Activated naive CD8-positive, alpha-beta T cell treated with anti-CD3 and anti-CD28 coated beads for 36 hours (primary cell): ENCODE measurements at places on chromosomes 6 and 20.

DNA sequence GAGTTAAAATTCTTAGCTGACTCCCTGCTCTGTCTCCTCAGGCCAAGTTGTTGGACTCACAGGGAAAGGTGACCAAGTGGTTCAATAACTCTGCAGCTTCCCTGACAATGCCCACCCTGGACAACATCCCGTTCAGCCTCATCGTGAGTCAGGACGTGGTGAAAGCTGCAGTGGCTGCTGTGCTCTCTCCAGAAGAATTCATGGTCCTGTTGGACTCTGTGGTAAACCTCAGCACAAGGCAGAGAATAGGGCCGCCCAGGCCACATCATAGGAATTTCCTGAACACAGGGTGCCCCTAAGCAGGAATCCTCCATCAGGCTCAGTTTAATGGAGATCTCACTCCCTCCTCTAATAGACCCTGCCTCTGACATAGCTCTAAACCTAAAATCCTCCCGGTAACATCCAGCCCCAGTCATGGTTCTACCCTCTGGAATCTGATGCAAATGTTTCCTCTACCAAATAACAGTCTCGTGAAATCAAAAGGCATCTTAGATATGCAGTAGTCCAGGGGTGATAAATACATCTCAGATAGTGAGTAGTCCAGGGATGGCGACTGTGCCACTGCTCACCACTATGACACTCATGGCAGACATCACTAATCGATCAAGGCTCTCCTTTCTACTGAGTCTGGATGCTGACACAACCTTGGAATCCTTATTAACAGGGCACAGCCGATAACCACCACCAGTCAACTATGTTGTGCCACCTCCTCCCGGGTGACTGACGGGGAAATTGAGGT is 18.3 kb downstream of the BPIFB1 start:
- no peak for DNase-seq

DNA sequence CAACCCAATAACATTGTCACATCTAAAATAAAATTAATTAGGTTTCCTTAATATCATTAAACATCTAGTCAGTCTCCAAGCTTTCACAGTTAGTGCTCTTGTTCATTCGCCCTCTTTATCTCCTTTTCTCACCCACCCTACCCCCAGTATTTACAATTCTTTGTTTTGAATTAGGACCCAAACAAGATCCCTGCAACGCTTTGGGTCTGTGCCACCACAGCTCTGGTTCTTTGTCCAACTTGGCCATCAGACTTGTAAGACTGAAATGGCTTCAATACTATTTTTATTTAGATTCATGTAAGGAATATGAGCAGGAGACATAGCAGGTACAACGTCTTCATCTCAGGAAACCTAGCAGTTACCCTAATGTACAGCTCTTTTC is 276.5 kb downstream of the CDKAL1 start:
- DNase-seq, result no peak

DNA sequence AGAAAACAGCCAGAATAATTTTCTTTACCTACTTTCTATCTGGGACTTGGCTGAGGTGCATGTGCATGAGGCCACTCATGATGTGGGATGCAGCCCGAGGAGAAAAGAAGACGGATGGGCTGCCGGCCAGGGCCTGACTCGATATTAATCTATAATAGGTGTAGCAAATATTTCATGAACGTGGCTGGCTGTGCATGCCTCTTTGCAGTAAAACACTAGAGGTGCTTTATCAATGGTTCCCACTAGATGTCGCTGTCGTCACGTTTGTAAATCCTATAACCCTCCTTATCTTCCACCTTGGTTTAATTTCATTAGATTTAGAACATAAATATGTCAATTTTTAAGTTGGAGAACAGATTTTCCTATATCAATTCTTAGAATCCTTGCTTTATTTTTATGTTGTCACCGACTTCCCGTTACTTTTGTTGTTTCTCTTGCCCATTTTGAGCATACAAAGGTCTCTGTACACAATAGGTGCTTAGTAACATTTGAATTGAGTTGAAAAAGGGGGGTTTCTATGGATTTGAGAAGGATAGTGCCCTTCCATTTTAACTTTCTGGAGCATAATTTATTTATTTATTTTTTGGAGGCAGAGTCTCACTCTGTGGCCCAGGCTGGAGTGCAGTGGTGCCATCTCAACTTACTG is 19.6 kb upstream of the FERMT1 start:
- DNase-seq, result no peak

- DNase-seq, result no peak
These were observed 21.0 kb upstream of the SLPI start for GRCh38 chr20:45275338-45275737.

GRCh38 chr6:3596766-3597165 is 139.9 kb upstream of the SLC22A23 start:
- DNase-seq, result no peak

- DNase-seq, result peak; percentile 43
These were observed 1.1 kb downstream of the L3MBTL3 start for GRCh38 chr6:130019326-130020072.

DNA sequence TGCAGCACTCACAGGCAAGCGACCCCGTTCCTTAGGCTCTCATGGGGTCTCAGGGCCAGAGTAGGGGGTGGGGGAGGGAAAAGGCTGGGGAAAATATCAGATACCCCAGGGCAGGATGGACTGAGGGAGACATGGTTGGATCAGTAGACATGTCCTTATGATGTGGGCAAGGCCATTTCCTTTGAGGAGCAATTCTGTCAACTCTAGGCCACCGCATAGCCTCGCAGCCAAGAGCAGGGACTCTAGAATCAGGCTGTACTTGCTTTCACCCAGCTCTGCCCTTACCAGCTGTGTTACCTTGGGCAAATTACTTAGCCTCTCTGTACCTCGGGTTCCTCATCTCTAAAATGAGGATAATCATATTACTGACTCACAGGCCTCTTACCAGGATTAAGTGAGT is 2.2 kb upstream of the MAPK13 start:
- no peak for DNase-seq

GRCh38 chr6:741410-742339 is 48.7 kb upstream of the EXOC2 start:
- no peak for DNase-seq

DNA sequence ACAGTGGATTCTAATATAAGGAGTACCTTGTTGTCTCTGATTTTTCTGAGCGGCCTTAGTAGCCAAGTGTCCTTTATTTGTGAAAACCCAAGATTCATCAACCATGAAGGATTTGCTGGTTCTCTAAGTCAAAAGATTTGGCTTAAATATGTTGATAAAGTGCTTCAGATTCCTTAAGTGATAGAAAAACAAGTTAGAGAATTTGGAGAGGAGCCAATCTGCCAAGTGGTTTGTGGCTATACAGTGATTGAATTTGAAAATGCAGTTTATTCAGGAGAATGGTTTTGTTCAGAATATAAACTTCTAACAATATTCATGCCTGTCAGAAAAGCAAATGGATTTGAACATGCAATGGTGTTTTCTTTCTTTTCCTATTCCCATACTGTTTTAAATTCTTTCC is 54.8 kb downstream of the CAP2 start:
- no peak for DNase-seq

DNA sequence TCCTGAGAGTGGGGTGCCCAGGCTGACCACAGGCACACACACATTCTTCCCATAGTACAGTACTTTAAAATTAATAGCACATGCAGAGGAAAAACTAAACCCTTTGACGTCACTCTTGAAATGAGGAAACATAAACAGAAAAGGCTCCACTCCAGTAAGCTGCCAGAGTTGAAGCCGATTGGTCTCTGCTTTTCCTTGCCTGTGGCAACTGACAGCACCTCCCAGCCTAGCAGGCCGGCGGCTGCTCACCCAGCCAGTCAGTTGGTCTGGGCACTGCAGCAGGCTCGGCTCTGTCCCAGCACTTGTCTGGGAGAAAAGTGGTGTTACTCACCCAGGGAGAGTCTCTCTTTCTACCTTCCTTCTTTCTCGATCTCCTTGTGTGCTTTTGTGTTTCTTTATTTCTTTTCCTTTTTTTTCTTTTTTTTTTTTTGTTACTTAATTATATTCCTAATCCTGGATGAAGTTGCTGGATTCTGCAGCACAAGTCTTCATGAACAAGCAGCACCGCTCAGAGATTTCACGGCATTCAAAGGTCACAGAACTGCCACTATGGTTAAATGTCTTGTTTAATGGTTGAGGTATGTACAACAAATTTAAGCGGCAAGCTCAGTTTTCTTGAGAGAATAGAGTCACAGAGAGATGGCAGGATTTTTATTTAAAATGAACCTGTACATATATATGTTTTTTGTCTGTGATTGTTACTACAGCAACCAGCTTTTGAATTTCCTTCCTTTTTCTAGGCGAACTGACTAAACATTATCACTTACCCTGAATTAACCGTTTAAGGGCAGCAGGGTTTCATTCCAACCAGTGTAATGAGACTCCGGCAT is at the start of gene PDE7B:
Gene PDE7B, plus strand, starts transcription at position 260 of the 830 bp plus-strand sequence.
- peak; percentile 56 for DNase-seq

- no peak for DNase-seq
These were observed 2.6 kb downstream of the TDRD6 start for GRCh38 chr6:46690141-46690755.

- DNase-seq, result no peak
These were observed 110.1 kb upstream of the JAG1 start for GRCh38 chr20:10783707-10784553.

- DNase-seq, result no peak
These were observed 31.5 kb upstream of the RIPOR2 start for GRCh38 chr6:24967211-24967610.
